Right lung (tissue), 10 donors: ENCODE measurements at places on chromosomes 3 and 15.

- peak; percentile 55 for DNase-seq
Measured at GRCh38 chr3:115146032-115146417, 1.1 kb downstream of the ZBTB20 start.

DNA sequence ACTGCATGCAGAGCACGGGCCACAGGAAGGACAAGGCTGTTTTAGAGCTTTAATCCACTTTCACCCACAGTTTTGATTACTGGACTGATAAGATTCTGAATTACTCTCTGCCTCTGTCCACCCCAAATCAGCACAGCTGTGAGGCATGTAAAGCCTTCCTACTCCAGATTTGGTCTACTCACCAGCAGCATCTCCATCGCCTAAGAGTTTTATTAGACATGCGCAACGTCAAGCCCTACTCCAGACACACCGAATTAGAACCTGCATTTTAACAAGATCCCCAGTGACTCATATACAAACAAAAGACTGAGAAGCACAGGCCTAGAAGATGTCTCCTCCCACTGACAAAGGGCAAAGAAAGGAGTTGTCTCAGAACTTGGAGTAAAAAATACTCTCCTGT lies 221.2 kb downstream of the TUSC7 start:
- no peak for DNase-seq

DNA sequence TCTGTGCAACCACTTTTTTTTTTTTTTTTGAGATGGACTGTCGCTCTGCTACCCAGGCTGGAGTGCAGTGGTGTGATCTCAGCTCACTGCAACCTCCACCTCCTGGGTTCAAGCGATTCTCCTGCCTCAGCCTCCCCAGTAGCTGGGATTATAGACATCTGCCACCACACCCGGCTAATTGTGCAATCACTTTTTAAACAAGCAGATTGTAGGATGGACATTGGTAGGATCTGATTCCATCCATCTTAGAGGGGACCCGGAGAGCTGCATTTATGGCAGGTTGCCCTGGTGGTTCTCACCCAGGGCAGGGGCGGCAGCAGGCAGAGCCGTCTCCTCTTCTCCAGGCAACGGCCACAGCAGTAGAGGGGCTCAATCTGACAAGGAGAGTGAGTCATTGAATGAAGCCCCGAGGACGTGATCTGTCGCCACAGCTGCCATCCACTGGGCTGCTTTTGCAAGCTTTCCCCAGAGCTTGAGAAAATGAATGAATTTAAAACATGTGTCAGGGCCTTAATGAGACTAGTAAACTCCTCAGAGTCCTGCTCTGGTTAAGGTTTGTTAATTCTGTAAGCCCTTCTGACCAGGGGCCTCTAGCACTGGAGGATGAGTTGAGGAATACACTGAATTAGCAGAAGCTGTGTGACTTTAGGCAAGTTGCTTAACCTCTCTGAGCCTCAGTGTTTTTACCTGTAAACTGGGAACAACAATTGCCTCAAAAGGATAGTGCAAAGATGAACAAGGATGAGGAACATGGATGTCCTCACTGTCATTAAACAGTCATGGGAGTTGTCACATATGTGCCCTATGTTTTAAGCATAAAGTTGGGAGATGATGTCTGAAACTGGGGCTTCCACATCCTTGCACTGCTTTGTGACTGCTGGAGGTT lies 129.1 kb downstream of the ASB7 start:
- DNase-seq: no peak

- no peak for DNase-seq
Measured at GRCh38 chr3:150341891-150342290, 66.2 kb upstream of the TSC22D2 start.

- no peak for DNase-seq
Measured at GRCh38 chr3:98322101-98322500, 31.6 kb upstream of the OR5K4 start.

DNA sequence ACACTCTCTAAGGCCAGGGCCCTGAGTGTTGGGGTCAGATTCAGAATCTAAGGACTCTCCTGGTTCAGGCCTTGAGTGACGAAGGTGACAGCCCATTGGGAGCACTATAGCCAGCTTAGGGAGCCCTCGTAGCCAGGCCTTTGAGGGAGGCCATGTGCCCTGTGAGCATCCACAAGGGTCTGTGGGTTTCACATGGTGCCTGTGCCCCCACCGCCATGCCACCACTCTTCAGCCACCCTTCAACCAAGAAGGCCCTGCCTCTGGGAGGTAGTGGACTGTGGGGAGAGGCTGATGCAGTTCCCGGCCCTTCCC lies 37.5 kb downstream of the TSPAN3 start:
- no peak for DNase-seq
